ENCODE measurements at places on chromosomes 7 and 10.
A peak's percentile ranks its signal among the peaks of the same experiment; 100 is the strongest.

GRCh38 chr7:103083210-103083609 lies 8.3 kb downstream of the ARMC10 start:
- no peak for DNase-seq

GRCh38 chr7:119929891-119930290 lies 343.1 kb upstream of the KCND2 start:
- DNase-seq, result no peak

GRCh38 chr7:11170175-11170574 lies 196.5 kb downstream of the PHF14 start:
- no peak for DNase-seq

DNA sequence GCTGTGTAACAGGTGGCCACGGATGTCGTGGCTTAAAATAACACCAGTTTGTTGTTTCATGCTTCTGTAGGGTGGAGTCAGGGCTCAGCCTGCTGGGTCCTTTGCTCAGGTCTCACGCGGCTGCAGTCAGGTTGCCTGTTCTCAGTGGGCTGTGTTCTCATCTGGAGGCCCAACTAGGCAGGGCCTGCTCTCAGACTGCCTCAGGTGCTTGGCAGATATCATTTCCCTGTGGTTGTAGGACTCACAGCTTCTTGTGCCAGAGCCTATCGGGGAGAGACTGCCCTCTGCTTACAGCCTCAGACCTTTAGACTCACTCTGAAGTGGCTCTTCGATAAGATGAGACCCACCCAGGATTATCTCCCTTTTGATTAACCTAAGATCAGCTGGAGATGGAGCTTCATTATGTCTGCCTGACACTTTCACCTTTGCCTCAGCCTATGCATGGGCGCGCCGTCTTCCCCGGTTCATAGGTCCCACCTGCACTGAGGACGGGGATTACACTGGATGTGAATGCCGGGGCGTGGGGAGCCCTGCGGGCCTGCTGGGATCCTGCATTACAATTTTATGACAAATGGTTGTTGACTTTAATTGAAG lies 55.3 kb downstream of the INPP5A start:
- DNase-seq, result no peak

DNA sequence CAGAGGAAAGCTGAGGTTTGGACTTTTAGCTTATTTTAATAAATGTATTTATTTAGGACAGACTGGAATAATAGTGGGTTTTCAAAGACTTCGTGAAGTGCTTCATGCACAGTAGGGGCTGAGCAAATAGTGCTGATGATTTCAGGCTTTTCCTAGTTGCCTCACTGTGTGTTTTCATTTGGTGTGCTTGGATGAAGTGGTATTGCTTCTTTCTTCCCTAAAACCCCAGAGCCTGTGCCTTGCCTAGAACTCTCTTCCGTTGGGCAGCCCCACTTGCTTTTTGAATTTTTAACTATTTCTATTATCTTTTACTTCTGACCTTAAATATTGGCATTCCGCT lies 49.6 kb downstream of the ARID5B start:
- no peak for DNase-seq

DNA sequence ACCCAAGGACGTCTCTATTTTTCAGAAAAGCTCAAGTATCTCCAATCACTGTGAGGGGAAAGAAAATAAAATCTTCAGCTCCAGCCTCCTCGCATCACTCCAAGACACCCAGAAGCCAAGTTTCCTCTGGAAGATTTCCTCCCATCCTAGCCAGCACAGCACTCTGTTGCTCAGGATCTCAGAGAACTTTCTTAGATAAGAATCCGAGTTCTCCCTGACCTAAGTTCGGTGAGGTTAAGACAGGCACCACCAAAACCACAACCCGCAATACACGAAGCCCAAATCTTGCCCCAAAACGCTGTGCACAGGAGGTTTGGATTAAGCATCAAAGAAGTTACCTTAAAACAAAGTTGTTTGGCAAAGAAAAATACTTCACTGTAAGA lies 4.2 kb downstream of the FAM53B start:
- no peak for DNase-seq

DNA sequence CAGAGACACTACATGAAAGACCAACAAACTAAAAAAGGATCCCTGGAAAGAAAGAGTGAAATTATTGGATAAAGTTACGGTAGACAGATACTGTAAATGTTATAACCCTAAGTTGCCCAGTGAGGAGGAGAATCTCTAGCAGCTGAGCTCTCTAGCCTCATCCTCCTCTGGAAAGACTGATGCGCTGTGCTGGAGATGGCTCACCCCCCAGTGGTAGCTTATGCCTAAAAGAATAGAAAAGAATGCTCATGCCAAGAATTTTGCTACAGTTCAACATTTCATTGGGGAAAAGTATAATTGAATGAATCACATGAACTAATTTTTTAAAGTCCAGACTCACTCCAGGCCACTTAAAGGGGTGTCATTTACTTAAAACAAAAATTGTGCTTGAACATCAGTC lies 50.8 kb upstream of the RNF32 start:
- DNase-seq, result no peak

DNA sequence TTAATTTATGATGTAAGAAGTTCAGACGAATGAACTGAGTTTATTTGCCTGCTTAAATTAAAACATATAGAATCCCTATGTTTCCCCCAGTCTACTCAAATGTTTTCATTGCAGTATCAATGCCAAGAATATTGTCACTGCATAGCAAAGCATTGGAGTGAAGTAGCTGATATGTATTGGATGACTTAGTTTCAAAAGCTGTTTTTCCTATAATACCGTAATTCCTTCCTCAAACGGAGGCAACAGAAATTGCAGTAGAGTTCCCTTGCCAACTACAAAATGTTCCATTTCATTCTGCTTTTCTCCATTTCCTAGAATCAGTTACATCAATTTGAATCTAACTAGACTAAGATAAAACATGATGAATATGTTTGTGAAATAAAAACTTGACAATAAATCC lies 174.1 kb downstream of the CNTNAP2 start:
- no peak for DNase-seq

- no peak for DNase-seq
These were observed 73.9 kb upstream of the GTF2I start for GRCh38 chr7:74583630-74584029.

GRCh38 chr7:97659363-97660045 lies 72.4 kb upstream of the TAC1 start:
- no peak for DNase-seq

- no peak for DNase-seq
These were observed 129.7 kb downstream of the PLCE1 start for GRCh38 chr10:94123258-94123995.

GRCh38 chr7:114402876-114403635 lies 11.6 kb upstream of the FOXP2 start:
- DNase-seq, result no peak

DNA sequence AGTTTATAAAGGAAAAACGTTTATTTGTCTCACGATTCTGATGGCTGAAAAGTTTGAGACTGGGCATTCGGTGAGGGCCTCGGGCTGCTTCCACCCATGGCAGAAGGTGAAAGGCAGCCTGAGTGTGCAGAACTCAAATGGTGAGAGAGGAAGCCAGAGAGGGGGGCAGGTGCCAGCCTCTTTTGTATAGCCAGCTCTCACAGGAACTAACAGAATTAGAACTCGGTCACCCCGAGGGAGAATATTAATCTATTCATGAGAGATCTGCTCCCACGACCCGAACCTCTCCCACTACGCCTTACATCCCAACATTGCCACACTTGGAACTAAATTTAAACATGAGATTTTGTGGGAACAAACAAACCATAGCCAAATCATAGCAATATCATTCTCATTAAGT lies 112.6 kb downstream of the ZPBP start:
- no peak for DNase-seq

DNA sequence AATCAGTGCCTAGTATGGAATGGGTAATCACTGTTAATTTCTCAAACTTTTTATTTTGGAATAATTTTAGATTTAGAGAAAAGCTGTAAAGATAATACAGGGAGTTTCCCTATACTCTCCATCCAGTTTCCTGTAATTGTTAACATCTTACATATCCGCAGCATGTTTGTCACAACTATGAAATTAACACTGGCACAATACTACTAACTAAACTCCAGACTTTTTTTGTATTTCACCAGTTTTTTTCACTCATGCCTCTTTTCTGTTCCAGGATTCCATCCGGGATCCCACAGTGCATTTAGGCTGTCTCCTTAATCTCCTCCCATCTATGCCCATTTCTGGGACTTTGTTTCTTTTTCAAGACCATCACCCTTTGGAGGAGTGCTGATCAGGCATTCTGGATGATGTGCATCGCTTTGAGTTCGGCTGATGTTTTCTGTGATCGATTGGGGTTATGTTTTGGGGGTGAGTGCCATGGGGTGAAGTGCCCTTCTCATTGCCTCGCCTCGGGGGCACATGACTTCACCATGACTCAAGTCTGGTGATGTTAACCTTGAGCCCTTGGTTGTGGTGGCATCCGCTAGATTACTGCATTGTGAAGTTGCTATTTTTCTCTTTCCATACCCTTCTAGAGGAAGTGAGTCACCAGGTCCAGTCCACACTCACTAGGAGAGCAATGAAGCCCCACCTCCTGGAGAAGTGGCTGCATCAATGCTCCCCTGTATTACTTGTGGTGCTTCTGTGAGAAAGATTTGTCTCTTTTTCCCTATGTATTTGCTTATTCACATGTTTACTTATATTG lies 43.9 kb upstream of the GRB10 start:
- no peak for DNase-seq

DNA sequence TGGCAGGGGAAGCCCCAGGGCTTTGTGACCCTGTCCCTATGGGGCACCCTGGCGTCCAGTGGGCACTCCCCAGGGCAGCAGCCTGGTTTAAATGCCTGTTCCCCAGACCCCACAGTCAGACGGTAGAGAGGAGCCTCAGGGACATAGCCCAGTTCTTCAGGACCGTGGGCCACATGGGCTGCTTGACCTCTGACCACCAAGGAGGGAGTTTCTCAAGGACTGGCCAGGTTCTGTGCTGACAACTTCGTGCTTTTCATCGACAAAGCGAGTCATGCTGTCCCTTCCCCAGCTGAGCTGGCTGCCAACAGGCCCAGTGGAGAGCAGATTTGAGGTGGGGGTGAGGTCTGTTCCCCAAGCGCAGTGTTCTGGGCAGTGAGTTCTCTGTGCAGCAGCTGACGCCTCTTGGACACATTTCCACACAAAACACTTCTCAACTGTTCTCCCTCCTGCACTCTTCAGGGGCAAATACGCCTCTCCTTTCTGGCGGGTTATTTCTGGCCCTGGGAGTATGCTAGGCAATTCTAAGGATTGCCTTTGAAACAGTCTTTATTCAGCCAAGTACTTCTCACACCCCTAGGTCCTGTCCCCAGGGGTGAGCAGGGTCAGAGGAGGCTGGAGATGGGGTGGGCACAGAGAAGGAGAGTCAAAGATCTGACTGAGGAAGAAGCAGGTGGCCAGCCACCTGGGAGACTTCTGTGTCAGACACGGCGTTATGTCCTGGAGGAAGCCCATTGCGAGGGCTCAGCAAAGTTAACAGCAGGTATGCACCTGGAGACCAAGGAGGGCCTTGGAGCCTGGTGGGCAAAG lies 57.3 kb upstream of the CAMK2B start:
- no peak for DNase-seq

GRCh38 chr7:132270517-132270916 lies 305.8 kb downstream of the PLXNA4 start:
- DNase-seq, result no peak

- DNase-seq, result no peak
These were observed 165.6 kb upstream of the ASAH2 start for GRCh38 chr10:50416881-50417280.

DNA sequence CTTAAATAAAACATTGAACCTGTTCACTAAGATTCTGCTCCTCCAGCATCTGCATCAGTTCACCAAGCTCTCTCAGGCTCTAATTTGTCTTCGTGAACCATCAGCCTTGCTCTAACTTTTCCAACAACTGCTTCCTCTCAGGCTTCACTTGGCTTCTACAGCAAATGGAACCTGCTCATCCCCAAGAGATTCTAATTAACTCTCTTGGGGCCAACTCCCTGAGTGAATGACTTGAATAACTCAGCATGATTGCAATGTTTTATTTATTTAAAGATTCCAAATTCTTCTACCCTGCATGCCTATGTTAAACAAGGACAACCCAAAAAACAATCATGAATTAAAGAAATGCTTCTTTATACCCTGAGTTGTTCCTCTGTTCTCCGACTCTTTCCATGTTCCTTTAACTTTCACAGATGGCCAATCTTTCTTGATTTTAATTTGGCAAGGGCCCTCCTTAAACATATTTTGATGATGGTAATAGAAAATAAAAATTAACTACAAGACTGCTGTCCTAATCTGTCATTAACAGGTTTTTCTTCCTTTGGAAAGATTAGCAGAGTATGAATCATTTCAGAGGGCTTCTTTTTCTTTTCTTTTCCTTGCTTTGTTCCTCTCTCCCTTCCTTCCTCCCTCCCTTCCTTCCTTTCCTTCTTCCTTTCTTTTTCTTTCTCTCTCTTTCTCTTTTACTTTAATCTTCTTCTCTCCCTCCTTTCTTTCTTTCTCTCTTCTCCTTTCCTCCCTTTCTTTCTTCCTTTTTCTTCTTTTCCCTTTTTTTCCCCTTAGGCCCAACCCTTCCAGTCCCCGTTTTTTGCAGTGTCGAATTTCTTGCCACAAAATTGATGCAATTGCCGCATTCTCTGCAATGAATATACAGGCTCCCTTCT lies 195.0 kb upstream of the RHOBTB1 start:
- no peak for DNase-seq

DNA sequence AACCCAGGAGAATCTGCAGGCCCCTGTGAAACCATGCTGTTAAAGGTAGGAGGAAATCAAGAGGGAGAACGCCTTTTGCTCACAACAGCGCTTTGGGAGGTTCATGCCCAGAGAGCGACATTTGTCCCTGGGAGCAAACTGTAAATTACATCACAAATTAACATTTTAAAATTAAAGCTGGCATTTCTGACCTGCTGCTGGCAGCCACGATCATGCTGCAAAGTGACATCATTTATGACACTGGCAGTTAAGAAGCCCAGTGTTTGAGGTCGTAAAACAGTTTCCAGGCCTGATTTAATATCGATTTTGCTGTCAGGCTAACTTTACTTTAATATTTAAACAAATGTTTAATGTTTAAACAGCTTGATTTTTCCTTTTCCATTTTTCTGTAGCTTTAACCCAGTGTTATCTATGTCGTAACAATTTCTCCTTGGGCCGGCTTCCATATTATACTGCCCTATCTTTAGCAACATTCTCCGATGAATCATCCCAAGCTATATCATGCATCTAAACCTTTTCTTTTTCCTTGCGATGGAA lies 86.5 kb upstream of the NPVF start:
- DNase-seq, result no peak

- DNase-seq, result peak; percentile 54
These were observed 5.3 kb upstream of the PRKRIP1 start for GRCh38 chr7:102390697-102391484.

DNA sequence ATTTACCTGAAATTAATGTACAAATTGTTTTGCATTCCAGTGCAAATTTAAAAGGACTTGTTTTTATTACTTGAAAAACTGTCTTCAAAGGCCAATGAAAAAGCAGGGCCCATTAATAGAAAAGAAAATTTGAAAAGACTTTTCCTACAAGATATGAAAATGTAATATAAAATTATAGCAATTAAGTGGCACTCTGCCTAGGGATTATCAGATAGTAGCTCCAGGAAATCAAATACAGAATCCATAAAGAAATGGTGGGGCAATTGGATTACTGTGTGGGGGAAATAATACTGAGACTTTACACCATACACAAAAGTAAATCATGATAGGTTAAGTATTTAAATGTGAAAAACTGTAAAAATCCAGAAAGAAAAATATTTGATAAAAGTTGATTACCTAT lies 89.7 kb downstream of the GLCCI1 start:
- no peak for DNase-seq
